GM12878 (cell line): ENCODE measurements at places on chromosomes 2 and 18. TPM values are rescaled to one million over a fixed set of nuclear protein-coding genes. Genes with fewer than 3 reads are reported as not detected.

GPAT2 gene
- total RNA-seq: not detected in 2 replicates

BMP10 gene
- not detected in 2 replicates for total RNA-seq

CD8B2 gene
- not detected in 2 replicates for total RNA-seq

KCNK3 gene
- 0.11 and 0.13 TPM in 2 replicates for total RNA-seq

ZNF385B gene
- not detected in 2 replicates for total RNA-seq

CTLA4 gene
- total RNA-seq: 0.29 TPM in 1 of 2 replicates, not detected in the other

HOXD13 gene
- not detected in 2 replicates for total RNA-seq

HOXD4 gene
- total RNA-seq: not detected in 2 replicates

DYNAP gene
- total RNA-seq: not detected in 2 replicates

IKZF2 gene
- 144 and 145 TPM in 2 replicates for total RNA-seq

UGT1A6 gene
- total RNA-seq: not detected in 2 replicates

RUFY4 gene
- 1.5 and 2.7 TPM in 2 replicates for total RNA-seq

PAX8 gene
- 1.2 and 1.5 TPM in 2 replicates for total RNA-seq

MDH1B gene
- total RNA-seq: 1.0 TPM in 2 replicates

ALPG gene
- not detected in 2 replicates for total RNA-seq

EMILIN1 gene
- total RNA-seq: 1.6 and 1.7 TPM in 2 replicates

UGT1A5 gene
- not detected in 2 replicates for total RNA-seq

IGFBP2 gene
- 0.43 and 0.49 TPM in 2 replicates for total RNA-seq

GCKR gene
- total RNA-seq: not detected in 2 replicates

SLC8A1 gene
- total RNA-seq: 0.11 and 0.21 TPM in 2 replicates

SERPINB3 gene
- total RNA-seq: not detected in 2 replicates

UGT1A8 gene
- total RNA-seq: not detected in 2 replicates

SFT2D3 gene
- 6.2 and 6.5 TPM in 2 replicates for total RNA-seq

KYNU gene
- total RNA-seq: 36.8 and 38.6 TPM in 2 replicates

SCYGR4 gene
- total RNA-seq: not detected in 2 replicates

KLHL14 gene
- 0.05 TPM in 1 of 2 replicates, not detected in the other for total RNA-seq

C2orf81 gene
- total RNA-seq: 9.5 and 9.8 TPM in 2 replicates

SLC5A7 gene
- not detected in 2 replicates for total RNA-seq

PPP1CB gene
- 144 and 153 TPM in 2 replicates for total RNA-seq

PARD6G gene
- total RNA-seq: 1.4 and 2.0 TPM in 2 replicates

MC5R gene
- total RNA-seq: not detected in 2 replicates

AGAP1 gene
- total RNA-seq: 0.15 and 0.40 TPM in 2 replicates

AQP12A gene
- total RNA-seq: not detected in 2 replicates

CCDC141 gene
- 9.6 and 12.5 TPM in 2 replicates for total RNA-seq

C18orf54 gene
- 3.8 and 4.0 TPM in 2 replicates for total RNA-seq

KCNE4 gene
- total RNA-seq: not detected in 2 replicates

RIF1 gene
- total RNA-seq: 44.2 and 50.9 TPM in 2 replicates

SALL3 gene
- total RNA-seq: 0.10 TPM in 1 of 2 replicates, not detected in the other

TPO gene
- total RNA-seq: not detected in 2 replicates

MC4R gene
- total RNA-seq: not detected in 2 replicates

SCYGR7 gene
- not detected in 2 replicates for total RNA-seq

MROH2A gene
- not detected in 2 replicates for total RNA-seq

CARF gene
- total RNA-seq: 5.7 and 6.4 TPM in 2 replicates

SGPP2 gene
- total RNA-seq: 19.8 and 20.7 TPM in 2 replicates

CDH7 gene
- not detected in 2 replicates for total RNA-seq

HADHA gene
- 160 and 161 TPM in 2 replicates for total RNA-seq

ANKRD30B gene
- total RNA-seq: not detected in 2 replicates

POTEI gene
- 0.11 and 0.13 TPM in 2 replicates for total RNA-seq

C2orf80 gene
- not detected in 2 replicates for total RNA-seq

NT5C1B gene
- total RNA-seq: not detected in 2 replicates

GKN1 gene
- not detected in 2 replicates for total RNA-seq

TMEM198 gene
- total RNA-seq: 1.1 and 1.2 TPM in 2 replicates

GPR45 gene
- total RNA-seq: not detected in 2 replicates

ITGB6 gene
- total RNA-seq: not detected in 2 replicates
